Stimulated activated CD4-positive, alpha-beta T cell treated with anti-CD3 and anti-CD28 coated beads, Interleukin-1b, Interleukin-23, amount 100 ng/mL, for 4 hours (primary cell): ENCODE measurements at places on chromosomes 5 and 9.

DNA sequence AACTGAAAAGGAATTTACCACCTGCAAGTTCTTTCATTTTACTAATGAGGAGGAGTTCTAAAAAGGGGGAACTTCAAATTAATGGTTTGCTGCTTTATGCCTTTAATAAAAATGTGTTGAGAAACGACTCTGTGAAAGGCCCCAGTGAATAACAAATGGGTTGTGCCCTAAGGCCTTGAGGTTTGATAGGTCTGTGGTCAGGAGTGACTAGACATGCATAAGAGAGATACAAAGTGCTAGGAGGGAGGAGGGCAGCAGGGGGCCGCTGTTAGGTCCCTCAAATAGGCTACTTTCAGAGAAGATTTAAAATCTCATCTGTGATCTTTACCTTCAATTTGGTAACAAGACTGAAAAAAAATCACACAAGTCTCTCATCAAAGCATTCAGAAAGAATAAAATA, 58.3 kb downstream of the FAM81B start:
- DNase-seq, result no peak

DNA sequence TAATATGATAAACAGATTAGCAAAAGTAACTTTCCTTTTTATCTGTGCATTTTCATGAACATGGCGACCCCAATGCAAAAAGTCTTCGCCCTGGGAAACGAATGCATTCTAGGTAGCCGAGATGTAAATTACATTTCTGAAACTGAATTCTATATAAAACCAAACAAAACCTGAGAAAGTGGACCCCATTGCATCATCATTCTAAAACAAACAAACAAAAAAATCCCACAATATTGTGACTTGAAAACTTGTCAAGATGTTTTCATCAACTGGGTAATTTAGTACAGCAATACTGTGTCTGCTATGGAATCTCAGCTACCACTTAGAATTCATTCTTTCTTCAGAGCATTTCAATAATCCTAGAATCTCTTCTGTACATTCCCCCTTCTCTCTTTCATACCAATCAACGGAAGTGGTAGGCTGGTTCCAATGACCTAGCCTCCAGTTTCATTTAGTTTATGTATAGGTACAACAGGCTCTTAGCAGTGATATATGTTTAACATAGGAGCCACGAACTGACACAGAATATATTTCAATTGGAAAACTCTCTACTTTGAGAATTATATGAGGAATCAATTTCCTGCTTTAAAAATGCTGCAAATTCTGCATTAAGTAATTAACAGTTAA, 85.6 kb downstream of the FBXW11 start:
- DNase-seq, result no peak

DNA sequence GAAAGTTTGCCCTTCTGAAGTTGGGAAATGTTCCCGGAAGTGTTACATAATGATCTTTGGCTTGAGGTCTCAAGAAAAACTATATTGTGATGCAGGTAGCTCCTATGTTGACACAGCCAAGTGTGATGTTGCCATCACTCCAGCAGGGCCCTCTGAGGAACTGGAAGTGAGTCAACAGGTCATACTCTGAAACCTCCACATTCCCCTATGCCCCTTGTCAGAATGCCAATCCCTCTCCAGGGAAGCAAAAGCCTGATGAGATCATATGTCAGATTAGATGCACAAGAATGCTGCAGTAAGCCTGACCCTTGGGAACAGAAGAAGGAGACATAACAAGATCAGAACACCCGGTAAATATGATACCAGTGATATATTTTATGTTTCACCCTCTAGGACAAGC, 66.8 kb upstream of the ITGA2 start:
- no peak for DNase-seq

DNA sequence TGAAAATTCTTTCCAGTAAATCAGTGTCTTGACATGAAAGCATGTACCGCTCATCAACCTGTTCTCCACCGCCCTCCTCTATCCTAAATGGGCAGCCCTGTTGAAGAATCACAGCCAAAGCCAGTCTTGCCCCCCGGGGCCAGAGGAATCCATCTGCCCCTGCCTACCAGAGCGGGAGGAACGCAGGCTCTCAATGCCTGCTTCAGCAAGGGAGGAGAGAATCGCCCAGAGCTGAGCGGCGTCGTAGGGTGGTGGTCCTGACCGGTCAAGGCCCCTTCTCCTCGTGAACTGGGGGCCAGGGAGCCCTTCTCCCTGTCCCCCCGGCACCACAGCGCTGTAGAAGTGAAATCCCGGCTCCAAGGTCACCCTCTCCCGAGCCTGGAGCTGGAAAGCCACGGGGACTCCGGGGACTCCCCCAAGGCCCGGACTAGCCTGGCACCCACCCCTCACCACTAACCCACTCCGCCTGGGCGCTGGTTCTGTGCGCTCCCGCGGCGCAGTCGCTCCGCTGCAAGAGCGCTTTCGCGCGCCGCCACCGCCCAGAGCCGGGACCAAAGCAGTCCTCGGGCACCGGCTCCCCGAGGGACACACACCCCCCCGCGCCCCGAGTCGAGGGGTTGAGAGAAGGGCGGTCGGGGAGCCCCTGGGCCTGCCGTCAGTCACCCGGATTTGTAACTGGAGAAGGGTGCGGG, 718 bp upstream of the TMEM215 start:
- DNase-seq, result no peak

- no peak for DNase-seq
Measured at GRCh38 chr5:136030956-136031611, 2.3 kb downstream of the TGFBI start.
